Activated effector memory CD4-positive, alpha-beta T cell treated with anti-CD3 and anti-CD28 coated beads, Interleukin-2, amount 50 U/mL, for 16 hours (primary cell): ENCODE measurements at places on chromosomes 16 and 17.

GRCh38 chr17:1605681-1606351 is 22.8 kb downstream of the SLC43A2 start:
- DNase-seq, result no peak

GRCh38 chr17:27492470-27492869 is 36.2 kb downstream of the KSR1 start:
- no peak for DNase-seq

- no peak for DNase-seq
These were observed 14.9 kb downstream of the IGFBP4 start for GRCh38 chr17:40457964-40458791.

DNA sequence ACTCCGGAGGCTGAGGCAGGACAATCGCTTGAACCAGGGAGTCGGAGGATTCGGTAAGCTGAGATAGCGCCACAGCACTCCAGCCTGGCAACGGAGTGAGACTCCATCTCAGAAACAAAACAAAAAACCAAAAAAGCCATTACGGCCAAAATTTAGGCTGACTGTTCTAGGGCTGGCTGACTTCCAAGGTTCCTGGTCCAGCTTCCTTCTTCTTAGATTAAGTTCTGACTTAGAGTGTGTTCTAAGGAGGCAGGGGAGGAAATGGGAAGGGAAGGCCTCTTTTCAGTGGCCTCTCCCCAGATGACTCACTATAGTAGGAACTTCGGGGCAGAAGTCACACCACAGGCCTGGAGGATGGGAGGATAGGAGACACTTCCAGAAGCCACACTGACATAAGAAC is 27.7 kb upstream of the CLEC18B start:
- no peak for DNase-seq

GRCh38 chr17:6701719-6702118 is 11.4 kb downstream of the SLC13A5 start:
- DNase-seq, result peak; percentile 70

DNA sequence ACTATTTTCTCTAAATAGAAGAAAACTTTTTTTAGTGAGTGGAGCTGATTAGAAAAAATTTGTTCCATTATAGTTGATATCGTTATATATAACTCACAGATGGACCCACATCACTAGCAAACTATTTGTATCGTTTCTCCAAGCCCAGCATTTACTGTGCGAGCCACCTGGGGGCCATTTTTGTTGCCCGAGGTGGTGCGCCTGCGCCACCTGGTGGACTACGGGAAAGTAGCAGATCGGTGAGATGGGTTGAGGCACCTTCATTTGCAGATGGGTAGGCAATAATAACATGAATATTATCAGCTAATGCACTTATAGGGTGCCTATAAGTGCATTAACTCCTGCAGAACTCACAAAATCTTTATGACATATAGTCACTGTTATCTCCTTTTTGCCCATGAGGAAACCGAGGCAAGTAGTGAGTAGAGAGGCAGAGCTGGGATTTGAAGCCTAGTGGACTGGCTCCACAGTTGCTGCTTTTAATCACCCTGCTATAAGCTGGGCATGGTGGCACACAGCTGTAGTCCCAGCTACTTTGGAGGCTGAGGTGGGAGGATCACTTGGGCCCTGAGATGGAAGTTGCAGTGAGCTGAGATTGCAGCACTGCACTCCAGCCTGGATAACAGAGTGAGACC is 23.2 kb upstream of the NTN1 start:
- peak; percentile 93 for DNase-seq

GRCh38 chr16:3983081-3983520 is 102.6 kb upstream of the CREBBP start:
- peak; percentile 72 for DNase-seq

- DNase-seq, result peak; percentile 92
These were observed at the start of gene HID1 for GRCh38 chr17:74972107-74972972. Gene HID1, minus strand, starts transcription at chr17:74972759. Its CDS starts 103 bp downstream, at chr17:74972656.

DNA sequence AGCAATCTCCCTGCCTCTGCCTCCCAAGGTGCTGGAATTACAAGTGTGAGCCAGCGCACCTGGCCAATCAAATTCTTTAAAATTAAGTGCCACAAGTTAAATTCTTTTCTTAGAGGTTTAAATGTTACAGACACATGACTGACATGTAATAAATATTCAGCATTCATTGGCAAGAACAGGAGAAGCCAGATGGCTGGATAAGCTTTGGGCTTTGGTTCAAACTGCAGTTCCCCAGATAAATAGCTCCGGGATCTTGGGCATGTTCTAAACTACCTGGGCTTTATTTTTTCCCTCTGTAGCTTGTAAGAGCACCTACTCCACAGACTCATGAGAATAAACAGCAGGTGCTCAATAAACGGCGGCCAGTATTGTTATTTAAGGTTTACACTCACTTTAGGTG is 34.1 kb downstream of the ABAT start:
- no peak for DNase-seq

DNA sequence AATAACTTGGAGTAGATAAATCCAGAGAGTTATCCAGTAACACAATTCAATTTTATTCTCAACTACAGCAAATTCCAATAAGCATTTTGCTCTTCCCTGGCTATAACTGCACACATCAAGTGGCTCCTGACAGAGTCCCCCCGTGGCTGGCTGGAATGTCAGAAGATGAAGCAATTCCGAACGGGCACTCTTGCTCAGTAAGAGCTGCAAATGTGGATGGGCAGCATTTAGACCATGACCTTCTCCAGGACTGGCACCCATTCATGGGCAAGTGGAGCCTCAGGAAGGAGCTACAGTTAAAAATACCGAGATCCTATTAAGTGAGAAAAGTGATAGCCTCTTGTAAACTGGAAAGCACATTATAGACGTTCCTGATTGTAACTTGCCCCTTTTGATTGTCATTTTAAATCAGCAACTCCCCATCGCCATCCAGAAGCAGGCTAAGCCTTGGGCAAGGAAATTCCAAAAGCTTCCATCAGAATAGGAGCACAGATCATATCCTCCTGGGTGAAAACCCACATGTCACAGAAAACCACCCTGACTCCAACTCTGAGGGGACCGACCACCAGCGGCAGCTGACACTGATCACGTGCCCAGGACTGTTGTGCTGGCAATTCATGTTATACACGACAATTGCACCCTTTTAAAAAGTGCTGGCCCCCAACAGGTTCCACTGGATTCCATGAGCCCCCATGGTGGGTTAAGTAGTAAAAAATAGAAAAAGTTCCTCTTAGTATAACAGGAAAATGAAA is 7.1 kb downstream of the UBE2O start:
- no peak for DNase-seq

- no peak for DNase-seq
These were observed 28.8 kb upstream of the RMI2 start for GRCh38 chr16:11316331-11317015.

- no peak for DNase-seq
These were observed 338.9 kb downstream of the CA10 start for GRCh38 chr17:51819341-51820219.

DNA sequence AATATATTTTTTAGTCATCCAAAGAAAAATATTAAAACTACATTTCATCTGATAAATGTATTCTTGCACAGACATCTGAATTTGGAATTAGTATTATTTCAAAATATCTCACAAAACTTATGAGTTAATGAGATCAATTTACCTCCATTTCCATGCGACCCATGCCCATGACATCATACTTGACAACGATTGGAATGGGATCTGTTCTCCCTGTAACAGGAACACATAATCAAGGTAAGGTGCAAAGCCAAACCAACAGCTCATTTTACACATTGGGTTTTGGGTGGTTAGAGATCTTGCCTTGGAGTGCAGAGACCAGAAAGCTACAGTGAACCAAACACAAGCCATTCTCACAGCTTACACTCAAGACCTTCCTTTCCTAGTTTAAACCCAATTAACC is 46.9 kb upstream of the ITGA2B start:
- DNase-seq, result no peak

GRCh38 chr17:1606352-1606985 is 22.2 kb downstream of the SLC43A2 start:
- peak; percentile 72 for DNase-seq

DNA sequence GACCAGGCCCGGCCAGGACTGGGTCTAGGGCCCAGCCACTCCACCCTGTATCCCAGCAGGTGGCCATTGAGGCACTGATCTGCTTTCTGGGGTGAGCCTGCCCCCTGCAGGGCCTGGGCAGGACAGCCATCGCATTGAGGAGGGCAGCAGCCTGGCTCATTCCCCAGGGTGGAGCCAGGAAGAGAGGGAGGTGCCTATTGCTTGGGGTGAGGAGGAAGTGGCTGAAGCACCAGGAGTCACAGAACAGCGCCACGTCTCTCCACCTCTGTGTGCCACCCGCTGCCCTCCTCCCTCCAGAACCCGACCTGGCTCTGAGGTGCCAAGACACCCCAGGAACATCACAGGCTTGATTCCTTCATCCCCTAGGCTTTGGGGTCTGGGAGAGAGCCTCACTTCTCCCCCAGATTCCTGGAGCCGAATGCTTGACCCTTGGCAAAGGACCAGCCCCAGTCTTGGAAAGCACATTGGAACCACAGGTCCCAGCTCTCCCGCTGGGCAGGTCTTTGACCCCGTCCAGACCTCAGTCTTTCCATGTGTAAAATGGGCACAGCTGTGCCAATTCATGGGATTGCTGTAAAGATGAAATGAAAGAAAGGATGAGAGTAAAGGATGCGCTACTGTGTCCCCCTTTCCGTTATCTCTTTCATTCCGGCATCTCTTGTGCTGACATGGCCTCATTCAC is 7.2 kb upstream of the KRT36 start:
- peak; percentile 82 for DNase-seq

DNA sequence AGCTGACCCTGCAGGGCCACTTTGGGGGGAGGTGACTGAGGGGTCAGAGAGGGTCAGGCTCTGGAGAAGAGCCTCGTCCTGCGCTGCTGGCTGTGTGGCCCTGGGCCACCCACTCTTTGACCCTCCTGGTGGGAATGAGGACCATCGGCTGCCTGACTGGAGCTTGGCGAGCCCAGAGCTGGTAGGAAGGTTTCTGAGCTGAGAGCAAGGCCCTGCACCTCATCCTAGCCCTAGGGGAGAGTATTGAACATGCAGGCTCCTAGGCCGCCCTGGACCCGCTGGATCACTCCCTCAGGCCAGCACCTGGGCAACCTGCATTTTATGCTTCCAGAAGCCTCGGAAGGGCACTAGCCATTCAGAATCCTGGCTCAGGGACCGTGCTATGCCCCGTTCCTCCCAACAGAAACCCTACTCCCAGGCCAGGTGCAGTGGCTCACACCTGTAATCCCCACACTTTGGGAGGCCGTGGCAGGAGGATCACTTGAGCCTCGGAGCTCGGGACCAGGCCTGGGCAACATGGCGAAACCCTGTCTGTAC is 14.5 kb downstream of the MAP2K3 start:
- DNase-seq, result no peak
